ENCODE measurements at places on chromosomes 7 and 10.

DNA sequence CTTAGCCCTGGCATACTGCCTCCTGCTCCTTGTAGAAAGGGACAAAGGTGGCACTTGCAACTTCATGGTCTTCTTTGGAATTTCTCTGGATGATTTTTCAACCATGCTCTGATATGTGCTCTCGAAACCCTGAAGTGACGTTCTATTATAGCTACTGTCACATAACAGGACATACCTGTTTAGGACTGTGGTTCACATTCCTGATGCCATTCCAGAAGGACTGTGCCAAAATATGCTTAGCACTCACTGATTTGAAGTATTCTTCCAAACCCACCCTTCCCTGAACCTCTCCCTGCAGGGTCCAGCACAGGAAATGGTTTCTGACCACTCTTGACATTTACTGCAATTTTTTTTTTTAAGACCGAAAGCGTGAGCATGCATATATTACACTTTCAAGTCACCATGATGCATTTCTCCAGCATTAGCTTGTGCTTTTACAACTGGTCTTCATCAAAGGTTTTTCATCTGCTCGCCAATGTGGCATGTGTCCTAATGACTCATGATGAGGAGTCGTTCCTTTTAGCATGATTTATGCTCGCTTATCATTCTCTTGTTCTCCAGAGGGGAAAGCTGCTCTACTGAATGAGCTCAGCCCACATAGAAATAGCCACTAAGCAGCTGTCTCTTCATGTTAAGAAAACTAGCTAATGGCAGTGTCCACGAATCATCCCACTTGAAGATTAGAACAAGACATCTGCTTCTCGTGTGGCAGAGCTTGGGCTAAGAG lies 135.2 kb downstream of the ADAM12 start:
- DNase-seq, result no peak

GRCh38 chr10:127694580-127695193 lies 42.3 kb upstream of the FOXI2 start:
- DNase-seq, result peak; percentile 29

- no peak for DNase-seq
Measured at GRCh38 chr7:78225534-78225933, 427.0 kb downstream of the PHTF2 start.

DNA sequence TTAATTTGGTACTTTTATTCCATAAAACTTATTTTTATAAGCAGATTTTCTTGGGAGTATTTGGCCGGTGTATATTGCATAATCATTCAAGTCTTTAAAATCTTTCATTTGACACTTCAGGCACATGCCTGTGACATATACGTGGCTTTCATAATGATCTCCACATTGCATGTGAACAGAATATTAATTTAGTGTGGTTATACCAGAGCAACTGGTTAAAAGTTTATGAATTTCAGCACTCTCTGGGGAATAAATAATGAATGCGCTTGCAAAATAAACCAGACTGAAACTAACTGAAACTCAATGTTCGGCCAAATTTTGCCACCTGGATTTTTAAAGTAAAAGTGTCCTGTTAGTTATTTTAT lies 242.3 kb downstream of the GLI3 start:
- no peak for DNase-seq

DNA sequence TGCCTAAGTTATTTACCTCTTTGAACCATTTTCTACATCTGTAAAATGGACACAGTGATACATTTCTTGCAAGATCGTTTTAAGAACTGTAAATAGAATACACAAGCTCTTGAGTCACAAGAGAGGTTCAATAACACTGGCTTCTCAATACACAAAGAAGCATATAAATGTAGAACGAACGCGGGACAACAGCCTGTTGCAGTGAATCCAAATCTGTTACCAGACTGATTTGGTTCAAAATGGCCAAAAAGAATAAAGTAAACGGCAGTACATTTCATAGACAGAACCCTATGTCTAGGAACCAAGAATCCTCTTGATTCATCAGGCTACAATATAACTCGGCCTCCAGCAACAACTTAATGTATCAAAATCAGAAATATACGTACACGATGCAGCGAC lies 701 bp downstream of the MTPAP start:
- DNase-seq, result no peak

GRCh38 chr7:73606801-73607691 lies 17.3 kb downstream of the MLXIPL start:
- DNase-seq, result peak; percentile 60

DNA sequence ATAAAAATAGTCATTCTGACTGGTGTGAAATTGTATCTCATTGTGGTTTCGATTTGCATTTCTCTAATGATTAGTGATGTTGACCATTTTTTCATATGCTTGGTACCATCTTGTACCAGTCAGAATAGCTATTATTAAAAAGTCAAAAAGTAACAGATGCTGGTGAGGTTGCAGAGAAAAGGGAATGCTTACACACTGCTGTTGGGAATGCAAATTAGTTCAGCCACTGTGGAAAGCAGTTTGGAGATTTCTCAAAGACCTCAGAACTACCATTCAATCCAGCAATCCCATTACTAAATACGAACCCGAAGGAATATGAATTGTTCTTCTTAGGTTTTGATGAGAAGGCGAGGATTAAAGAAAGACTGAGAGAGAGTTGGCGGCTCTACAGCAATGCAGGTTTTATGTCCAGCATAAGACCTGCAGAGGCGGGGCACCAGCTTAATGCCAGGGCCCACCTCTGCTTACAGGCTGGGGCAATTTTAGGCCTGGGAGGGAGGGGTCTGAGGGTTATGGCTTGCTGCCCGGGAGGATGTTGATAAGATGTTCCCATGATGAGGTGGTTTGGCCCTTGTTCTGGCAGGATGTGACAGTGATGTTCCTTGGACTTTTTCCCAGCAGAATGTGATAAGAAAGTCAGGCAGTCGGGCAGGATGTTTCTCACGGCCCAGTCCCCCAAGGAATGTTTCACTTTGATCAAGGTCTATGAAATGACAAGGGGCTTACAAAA lies 74.4 kb downstream of the MEST start:
- DNase-seq, result no peak

GRCh38 chr7:41275255-41275654 lies 427.6 kb downstream of the INHBA start:
- DNase-seq, result no peak

DNA sequence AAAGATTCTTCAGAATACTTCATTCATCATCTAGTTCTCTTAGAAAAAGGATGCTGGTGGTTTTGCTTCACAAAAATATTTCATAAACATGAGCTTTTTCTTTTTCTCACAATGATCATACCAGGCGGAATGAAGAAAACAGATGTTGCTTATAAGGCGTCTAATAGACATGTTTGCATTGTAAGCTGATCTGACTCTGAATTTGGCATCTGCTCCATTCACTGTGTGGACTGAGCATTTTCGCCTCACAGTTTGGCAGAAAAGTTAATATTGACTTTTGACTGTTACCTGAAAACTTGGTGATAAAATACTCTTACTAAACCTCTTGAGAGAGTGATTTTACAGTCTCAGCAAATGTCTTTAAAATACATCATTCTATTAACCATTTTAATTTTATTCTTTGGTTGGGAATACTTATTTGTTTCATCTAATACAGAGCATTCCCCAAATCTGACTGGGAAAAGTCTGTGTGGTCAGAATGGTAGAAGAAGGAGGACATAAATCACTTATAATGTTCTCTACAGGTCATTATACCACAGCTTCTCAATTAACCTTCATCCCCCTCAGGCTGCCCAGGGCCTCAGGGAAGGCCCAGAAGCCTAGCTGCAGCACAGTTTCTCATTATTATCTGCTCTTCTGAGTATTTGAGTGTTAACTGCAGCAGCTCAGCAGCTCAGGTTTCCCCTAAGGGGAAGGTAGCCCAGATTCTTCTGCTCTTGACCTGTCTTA lies 121.6 kb upstream of the KAT6B start:
- DNase-seq, result no peak

- DNase-seq, result no peak
Measured at GRCh38 chr7:113918946-113919345, at the start of gene PPP1R3A. Gene PPP1R3A (minus strand): TSS chr7:113919009. CDS start chr7:113918996, 13 bp downstream.

GRCh38 chr10:29874606-29875269 lies 184.6 kb downstream of the JCAD start:
- no peak for DNase-seq

GRCh38 chr10:124138195-124138882 lies 44.9 kb upstream of the CHST15 start:
- DNase-seq, result no peak

- DNase-seq, result no peak
Measured at GRCh38 chr10:102405632-102406031, 10.1 kb downstream of the NFKB2 start.

DNA sequence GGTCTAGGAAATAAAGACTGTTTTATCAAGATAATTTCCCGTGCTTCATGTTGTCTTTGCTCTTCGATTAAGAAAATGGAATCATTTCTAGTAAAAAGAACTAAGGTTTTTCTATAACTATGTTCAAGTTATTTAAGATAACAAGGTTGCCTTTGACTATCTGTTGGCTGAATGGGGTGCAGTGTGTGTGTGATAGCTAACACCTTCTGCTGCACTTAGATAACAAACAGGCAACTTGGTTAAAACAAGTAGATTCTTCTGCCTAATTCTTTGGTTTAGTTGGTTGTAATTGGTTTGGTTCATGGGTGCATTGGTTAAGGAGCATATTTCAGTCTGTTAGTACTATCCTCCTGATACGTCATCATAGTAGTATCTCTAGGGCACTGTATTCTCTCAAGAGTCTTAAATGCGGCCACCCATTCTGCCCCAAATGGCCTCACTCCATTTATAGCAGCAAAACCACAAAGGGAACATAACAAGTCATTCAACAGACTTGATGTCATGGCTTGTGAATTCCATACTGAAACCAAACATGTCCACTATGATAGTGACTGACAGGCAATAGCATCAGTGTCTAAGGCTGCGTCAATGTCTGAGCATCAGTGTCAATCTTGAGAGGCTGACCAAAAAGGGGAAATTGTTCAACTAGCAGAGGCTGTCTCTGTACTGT lies 55.7 kb downstream of the CCDC3 start:
- DNase-seq, result no peak

DNA sequence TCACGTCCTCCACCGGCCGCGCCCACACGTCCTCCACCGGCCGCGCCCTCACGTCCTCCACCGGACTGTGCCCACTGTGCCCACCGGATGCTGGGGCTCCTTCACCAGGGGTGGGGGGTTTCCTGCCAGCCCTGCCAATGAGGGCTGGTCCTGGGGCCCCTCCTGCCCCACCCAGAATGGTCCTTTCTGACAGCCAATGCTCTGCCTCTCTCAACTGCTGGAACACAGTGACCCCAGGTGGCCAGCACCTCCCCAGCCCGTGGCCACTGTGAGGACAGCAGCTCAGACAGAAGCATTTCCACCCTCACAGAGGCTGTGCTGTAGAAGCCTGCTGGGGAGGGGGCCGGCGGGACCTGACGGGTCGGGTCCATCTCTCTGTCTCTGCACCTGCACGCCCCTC lies 90.1 kb upstream of the DNAAF5 start:
- no peak for DNase-seq

DNA sequence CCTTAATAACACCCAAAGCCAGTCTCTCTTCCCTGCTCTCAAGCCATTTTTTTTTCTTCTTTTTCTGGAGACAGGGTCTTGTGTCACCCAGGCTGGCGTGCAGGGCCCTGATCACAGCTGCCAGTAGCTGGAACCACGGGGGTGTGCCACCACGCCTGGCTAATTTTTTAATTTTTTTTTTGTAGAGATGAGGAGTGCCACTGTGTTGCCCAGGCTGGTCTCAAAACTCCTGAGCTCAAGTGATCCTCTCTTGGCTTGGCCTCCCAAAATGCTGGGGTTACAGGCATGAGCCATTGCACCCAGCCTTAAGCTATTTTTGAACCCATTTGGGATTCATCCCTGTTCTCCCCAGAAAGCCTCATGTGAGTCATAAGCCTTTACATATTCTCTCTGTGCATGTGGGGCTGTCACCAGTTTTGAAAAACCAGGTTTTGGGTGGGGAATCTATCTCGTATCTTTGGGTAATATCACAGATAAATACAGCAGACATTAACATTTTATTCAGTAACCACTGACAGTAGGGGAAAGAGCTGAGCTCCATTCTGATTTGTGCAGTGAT lies 15.5 kb downstream of the ZNF487 start:
- no peak for DNase-seq

DNA sequence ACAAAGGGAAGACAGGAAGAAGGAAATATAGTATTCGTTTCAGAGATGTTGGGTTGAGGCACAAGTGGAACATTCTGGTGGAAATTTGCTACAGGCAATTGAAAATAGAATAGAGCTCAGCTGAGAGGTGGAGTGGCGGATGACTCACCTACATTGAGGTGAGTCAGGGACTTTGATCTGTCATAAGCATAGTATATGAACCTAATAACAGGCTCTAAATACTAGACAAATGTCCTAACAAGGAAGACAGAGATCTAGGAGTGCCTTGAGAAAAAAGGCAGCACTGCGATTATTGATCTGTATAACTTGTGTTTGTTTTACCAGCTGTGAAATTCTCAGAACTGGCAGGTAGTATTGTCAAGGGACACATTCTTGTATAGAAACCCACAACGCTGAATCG lies 907 bp upstream of the IFRD1 start:
- DNase-seq, result peak; percentile 30

DNA sequence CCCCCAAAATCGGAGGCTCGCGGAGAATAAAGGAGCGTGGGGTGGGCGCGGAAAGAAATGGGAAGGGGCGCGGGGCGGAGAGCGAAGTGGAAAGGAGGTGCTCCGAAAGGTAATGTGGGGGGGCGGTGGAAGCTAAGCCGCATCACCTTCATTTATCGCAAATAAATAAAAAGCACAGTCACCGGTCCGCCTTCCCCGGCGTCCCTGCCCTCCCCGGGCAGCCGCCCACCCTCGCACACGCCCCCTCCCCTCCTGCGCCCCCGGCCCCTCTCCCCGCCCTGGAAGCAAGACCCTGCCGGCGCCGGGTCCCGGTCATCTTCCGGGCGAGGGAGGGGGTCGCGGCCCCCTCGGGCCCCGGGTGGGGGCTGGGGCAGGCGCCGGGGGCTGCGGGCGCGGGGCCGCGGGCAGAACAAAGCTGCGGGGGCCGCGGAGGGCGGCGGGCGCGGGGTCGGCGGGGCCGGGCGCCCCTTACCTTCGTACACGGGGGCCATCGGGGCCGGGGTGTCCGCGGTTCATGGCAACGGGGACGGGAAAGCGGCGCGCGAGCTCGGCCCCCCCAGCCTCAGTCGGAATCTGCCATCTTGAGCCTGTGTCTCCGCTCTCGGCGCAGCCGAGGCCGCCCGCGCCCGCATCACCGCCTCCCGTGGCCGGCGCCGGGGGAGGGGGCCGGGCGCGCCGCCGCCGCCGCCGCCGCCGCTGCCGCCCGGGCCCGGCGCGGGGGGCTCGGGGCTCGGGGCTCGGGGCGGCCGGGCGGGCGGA lies 486 bp downstream of the HIPK2 start:
- peak; percentile 30 for DNase-seq

- no peak for DNase-seq
Measured at GRCh38 chr10:102188298-102188940, 36.2 kb downstream of the NOLC1 start.

DNA sequence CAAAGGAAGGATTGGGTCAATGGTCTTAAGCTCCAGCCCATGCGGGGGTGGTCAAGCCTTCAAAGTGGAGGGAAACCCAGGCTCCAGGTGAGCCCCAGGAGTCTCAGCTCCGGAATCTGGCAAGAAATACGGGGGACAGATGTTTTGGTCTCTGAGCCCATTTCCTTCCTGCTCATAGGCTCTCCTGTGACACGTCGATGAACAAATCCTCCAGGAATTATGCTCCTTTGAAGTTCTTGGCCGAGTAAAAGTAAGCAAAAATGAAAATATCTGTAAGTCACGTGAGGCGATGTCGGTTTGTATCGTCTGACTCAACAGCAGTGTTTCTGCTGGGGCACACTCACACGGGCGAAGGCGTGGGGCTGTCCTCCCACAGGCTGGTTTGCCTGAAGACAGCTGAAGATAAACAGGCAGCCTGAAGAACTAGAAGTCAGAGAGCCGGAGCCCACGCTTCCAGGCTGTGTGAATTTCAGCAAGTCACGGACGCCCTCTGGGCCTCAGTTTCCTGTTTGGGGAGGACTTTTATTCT lies 52.6 kb upstream of the SMNDC1 start:
- peak; percentile 34 for DNase-seq

- no peak for DNase-seq
Measured at GRCh38 chr10:43384252-43385221, 13.1 kb downstream of the FXYD4 start.

All from stimulated activated CD4-positive, alpha-beta T cell treated with anti-CD3 and anti-CD28 coated beads, Interleukin-1b, Interleukin-23, amount 100 ng/mL, for 24 hours (primary cell).